ENCODE measurements at places on chromosomes 4 and X.
A peak's percentile ranks its signal among the peaks of the same experiment; 100 is the strongest.

DNA sequence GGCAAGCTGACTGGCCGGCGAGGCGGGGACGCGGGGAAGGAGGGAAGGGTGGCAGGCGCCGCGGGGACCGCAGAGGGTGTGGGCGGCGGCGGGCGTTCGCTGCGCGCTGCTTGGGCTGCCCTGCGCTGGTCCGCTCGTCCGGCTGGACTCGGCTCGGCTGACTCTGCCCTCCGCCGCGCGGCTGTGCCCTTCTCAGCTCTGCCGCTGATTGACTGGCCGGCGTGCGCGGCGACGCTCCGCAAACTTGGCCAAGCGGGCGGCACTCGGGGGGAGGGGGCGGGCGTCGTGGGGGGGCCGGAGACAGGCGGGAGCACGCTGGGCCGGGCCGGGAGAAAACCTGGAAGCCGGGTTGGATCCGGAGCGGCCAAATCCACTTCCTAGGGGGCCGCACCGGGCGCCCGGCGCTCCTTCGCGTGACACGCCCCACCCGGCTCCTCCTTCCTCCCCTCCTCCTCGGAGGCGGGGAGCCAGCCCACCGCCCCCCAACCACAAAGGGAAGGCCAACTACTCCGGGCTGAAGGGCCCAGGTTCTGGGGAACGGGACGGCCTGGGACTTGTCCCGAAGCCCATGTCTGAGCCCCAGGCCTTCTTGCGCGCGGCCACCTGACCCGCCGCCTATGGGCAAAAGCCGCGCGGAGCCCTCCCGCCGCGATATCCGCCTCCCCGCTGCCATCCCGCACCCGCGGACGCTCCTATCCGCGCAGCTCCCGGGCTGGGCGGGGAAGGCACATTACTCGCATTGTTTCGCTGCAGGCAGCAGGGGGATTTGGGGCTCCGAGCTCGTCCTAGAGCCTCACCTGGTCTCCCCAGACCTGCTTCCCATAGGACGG lies at the start of gene GPC4:
GPC4 (minus strand) TSS at position 214 of the 830 bp plus-strand sequence. CDS start 524 bp downstream, outside the sequence.
- peak; percentile 74 for DNase-seq

DNA sequence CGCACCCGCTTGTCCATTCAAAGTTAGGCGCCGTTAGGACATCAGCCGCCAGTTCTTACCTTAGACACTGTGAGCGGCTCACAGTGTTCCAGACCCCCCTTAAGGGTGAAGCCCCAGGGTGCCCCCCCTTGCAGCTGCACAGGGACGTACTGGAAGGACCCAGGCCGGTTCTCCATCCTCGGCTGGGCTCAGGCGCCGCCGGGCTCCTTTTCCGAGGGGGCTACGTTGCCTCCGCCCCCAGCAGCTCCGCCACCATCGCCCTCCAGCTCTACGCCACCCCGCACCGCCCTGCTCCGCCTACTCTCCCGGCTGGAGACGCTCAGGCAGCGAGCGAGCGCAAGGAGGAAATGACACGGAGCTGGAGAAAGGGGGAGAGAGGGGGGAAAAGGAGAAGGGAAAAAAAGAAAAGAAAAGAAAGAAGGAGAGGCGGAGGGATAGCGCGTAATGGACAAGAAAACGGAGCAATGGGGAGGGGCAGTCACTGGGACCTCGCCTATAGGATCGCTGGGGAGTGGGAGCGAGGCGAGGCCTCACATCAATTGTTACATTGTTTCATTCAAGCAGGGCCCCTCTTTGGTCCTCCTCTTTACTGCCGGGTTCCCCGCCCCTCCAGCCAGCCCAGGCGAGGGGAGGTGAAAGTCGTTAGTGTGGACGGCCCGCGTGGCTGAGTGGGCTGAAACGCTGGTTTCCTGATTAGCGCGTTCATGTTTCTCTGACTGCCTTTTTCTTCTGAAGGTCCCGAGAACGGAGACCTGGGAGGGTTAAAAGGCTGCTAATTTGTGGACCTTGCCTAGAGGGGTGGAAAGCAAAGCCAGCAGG lies at the start of gene SHROOM4:
SHROOM4 (minus strand) TSS at position 352 of the 819 bp plus-strand sequence; CDS start at position 176, 176 bp downstream.
- peak; percentile 38 for DNase-seq

GRCh38 chrX:150643271-150643670 lies 49.9 kb upstream of the MTMR1 start:
- no peak for DNase-seq

- DNase-seq: no peak
Measured at GRCh38 chr4:4810092-4810774, 49.2 kb upstream of the MSX1 start.

GRCh38 chrX:39809331-39809730 lies 288.4 kb downstream of the BCOR start:
- no peak for DNase-seq

GRCh38 chr4:19508442-19508841 lies 743.3 kb upstream of the SLIT2 start:
- no peak for DNase-seq

DNA sequence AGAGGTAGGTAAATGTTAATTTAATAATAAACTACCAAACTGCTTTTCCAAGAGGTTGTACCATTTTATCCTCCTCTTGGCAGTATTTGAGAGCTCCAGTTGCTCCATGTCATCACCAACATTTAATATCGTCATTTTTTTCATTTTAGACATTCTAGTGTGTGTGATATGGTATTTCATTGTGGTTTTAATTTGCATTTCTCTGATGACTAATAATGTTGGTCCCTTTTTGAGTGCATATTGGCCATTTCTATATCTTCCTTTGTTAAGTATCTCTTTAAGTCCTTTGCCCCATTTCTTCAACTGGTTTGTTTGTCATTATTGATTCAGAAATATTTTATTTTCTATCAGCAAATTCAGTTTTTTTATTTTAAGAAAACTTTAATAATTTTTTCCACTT lies 88.8 kb downstream of the MAPK10 start:
- DNase-seq: no peak

GRCh38 chrX:1750267-1750666 lies 135.4 kb downstream of the ASMT start:
- no peak for DNase-seq

DNA sequence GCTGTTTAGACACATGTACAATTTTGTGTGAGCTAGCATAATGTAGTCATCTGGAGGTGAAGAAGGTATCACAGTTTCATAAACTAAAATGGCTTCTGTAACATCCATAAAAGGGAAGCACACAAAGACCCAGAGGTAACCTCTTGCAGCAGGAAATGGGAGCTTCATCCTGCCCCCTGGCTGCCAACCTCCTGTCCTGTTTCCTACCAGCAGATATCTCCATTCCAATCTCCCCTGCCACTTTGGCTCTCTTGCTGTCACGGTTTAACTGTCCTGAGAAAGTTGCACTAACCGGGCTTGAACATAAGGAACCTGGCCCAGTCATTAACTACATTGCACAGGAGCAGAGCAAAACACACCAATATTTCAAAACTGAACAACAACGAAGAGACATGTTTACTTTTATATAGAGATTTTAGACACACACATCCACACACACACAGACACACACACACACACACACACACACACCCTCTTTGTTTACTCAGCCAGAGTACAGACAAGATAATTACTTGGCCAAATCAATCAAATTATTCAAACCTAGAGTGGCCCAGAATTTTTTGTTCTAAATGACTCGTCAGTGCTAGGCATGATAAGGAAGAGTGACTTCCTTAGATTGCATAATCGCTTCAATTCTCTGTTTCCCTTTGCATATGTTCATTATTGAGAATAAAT lies 24.2 kb downstream of the MID2 start:
- DNase-seq: no peak

- no peak for DNase-seq
Measured at GRCh38 chr4:38896940-38897339, 29.3 kb downstream of the FAM114A1 start.

DNA sequence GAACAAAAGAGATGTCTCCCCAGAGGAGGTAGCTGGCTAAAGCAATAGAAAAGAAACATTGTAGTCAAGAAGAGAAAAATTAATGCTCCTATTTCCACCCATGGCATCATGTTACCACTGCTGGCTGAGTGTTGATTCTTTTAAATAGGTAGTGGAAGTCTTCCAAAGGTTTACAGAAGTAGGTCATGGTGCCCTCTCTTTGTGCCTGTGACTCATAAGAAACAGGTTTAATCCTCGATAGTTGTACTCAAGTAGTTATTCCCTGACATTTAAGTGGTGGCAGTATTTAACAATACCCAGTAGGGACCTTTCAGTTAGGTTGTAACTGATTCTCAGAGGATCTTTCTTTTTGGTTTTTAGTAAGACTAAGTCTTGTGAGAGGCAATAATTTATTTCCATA lies 247.8 kb downstream of the TEX13A start:
- DNase-seq: no peak

DNA sequence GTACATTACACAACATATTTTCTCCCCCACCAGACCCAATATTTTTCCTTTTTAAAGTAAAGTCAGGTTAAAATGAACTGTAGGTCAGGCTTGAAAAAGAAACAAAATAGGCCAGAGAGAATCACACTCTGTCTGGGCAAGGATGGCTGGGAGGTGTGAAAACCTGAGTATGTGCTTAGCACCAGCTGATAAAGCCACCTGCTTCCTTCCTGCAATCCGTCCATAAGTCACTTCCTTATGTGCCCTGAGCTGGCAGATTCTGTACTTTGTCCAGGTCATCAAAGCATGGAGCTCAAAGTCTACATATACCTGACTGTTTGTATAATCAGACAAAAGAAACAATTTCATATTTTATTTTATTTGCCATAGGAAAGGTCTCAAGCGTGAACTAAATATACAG lies 37.7 kb downstream of the ANTXR2 start:
- no peak for DNase-seq

DNA sequence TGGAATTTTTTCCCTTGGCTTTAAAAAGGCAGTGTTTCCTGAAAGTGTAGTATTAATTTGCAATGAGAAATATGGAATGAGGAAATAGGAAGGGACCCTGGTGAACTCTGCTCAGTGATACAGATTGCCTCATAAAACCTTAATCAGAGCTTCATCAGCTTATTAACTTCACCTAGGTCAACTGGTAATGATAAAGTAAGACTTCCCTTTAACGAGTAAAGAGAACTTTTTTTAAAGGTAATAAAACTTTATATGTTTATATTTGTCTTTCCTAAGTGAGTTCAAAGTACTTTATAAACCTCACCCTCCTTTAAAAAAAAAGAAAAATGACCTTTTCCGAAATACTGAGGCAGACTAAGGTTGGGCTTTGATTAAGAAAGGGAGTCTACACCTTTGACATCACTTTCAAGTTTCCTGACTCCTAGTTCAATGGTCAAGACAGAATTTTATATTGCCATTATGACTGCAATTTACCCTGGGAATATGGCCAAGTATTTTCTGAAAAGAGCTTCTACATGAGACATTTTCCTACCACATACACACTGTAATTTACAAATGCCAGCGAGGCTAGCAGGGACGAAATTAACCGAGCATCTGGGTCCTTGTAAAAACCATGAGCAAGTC lies 706.3 kb upstream of the TENM3 start:
- DNase-seq: no peak

DNA sequence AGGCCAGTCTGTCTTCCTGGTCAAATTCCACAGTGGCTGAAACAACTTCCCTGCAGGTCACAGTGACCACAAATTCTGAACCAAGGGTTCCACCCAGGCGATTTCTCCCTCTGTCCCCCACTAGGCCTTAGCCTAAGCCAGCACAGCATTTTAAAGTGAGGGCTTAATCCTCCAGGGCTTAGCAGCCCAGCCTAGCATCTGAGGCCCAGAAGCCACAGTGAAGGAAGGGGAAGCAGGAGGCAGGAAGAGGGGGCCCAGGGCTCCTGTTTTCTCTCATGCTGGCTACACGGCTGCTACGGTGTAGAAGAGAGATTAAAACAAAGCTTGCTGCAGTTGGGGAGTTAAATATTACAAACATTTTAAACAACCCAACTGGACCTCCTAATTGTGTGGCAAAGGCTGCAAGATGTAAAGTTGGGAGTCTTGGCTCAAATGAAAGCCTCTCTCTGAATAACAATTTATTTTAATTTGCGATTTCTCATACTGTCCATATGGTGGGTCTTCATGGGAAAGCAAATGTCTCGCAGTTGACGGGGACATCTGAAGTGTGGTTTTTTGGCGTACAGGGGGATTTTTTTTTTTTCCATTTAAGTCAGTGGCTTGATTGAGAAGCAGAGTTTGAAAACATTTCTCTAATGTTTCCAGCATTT lies 170.8 kb upstream of the RAI2 start:
- no peak for DNase-seq

- no peak for DNase-seq
Measured at GRCh38 chr4:174144106-174144505, 139.4 kb downstream of the FBXO8 start.

DNA sequence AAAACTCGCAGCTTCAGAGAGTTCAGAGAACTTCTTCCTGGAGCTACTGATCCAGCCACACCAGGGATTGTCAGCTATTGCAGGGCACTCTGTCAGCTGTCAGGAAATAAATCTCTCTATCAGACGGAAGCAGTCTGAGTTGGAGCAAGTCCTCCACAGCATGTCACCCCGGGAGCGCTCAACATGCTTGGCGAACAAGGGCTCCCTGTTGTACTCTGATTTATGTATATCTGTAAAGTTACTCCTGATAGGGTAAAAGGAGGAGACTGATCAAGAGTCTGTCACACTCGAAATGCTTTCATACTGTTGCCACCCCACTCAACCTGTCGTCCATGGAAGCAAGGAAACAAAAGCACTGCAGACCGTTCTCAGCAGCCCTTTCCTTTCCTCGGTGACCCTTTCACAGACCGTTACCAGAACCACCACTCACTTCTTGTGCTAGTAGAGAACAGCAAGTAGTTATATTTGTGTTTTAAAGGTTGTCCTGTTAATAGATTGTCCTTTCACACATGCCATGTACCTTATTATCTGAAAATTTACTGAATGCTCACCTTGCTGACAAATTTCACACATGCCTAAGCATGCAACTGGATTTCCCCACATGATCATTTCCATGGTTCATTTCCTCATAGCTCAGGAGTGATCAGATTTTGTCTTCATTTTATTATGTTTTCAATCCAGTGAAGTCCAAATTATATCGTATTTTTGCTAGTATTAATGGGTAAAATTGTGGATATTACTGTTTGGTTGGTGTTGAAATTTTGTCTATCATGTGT lies 2108.9 kb upstream of the TENM3 start:
- DNase-seq: peak; percentile 17

DNA sequence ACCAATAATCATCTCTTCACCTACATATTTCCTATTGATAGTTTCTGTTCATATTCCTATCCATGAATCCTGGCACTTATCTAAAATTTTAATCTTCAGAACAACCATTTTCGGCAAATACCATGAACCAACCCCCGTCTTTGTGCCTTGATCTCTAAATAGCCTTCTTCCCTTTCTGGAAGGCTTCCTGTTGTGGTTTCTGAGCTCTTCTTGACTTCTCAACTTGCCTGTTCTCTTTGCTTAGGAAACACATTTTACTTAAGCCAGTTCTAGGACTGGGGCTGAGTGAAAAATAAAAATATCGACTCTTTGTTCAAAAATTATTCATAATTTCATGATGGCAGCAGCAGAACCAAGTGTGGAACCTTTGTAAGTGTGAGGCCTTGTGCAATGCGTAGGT lies 882.4 kb downstream of the C4orf33 start:
- no peak for DNase-seq

GRCh38 chr4:42871261-42871660 lies 21.3 kb upstream of the GRXCR1 start:
- no peak for DNase-seq

DNA sequence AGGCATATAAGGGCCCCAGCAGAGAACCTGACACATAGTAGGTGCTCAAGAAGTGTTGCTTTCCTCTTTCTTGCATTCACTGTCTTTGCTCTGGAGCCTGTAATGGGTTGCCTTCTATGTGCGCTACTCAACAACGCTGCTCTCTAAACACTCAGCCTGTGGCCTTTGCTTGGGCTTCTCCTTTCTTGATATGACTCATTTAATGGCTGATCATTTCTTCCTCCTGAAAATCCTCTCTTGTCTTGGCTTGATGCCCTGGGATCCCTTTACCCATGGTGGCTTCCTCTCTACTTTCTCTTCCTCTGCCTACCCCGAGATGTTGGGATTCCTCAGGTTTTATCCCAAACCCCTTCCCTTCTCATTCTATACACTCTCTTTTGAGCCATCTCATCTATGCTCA lies 19.9 kb upstream of the PJA1 start:
- DNase-seq: no peak
